ENCODE measurements at places on chromosomes 12 and 14.

GRCh38 chr12:15638231-15638630, 151.0 kb downstream of the EPS8 start:
- no peak for DNase-seq

- DNase-seq: no peak
Measured at GRCh38 chr12:123614531-123614930, 12.6 kb downstream of the DDX55 start.

DNA sequence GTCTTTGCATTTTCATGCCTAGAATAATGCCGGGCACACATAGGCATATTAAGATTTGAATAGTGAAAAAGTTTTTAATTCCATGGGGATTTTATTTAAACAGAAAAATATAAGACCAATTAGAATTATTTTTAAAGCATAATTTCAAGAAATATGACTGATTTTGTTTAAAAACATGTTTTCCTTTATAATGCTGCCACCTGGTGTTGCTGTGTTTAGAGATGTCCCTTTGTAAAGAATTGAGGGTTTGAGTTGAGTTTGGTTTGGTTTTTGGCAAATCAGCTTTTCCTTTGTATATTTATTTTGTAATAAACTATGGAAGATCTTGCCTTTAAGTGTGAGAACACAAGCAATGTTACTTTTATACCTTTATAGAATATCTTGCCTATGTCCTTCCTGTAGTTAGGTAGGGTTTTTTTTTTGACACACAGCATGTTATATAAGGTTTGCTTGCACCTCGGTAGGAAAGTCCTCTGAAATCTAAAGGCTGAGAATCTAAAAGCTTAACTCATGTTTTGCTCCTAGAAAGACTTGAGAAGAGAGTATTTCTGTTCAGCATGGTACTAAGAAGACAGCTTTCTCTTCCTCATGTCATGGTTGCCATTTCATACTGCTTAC, 31.4 kb upstream of the SNAPC1 start:
- no peak for DNase-seq

- DNase-seq: peak; percentile 36
Measured at GRCh38 chr12:95790033-95790916, at the start of gene NTN4. Gene NTN4 (minus strand): TSS chr12:95790764. CDS start chr12:95790309, 455 bp downstream.

DNA sequence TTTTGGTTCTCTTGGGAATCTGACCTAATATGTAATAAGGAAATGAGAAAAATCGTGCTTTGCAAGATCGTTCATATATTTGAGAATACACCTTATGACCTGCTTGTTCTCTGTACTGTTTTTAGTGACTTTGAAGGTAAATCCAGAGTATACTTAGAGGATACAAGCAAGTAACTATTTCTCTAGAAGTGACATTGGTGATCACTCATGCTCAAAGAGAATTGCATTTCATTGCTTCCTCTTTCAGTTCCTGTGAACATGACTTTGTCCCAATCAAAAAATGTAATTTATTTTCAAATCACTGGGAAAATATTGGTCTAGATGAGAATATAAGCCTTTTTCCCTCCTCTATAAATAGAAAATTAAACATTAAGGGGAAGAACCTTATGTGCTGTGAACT, 2.7 kb downstream of the KTN1 start:
- no peak for DNase-seq

GRCh38 chr12:54603173-54603814, 14.8 kb upstream of the PPP1R1A start:
- DNase-seq: no peak

DNA sequence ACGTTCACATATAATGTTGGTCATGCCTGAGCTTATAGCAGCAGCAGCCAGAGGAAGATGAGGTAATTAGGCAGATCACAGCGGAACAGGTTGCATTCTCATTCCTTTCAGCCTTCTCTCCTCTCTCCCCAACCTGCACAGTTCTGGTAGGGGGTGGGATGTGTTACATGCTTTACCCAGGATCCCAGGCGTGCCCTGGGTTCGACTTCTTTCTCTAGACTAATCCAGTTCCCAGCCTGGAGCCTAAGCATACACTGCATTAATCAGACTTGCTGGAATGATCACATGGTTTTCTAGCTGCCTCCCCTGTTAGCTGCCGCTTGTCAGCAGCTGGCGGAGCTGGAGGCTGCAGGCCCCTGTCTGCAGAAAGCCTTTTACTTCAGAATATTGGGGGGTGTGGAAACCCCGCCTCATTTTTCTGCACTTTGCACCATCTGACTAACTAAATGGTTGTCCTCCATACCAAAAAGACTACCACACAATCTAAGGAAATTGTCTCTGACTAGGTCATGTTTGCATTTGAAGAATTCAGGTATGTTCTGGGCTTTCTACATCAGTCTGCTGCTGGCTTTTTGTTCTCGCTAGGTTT, 46.0 kb upstream of the EVL start:
- DNase-seq: no peak

GRCh38 chr12:28149279-28149678, 41.0 kb upstream of the CCDC91 start:
- no peak for DNase-seq

GRCh38 chr14:37791384-37792036, 196.1 kb downstream of the TTC6 start:
- no peak for DNase-seq

GRCh38 chr14:101257551-101257950, 303.7 kb upstream of the DIO3 start:
- DNase-seq: no peak

- DNase-seq: no peak
Measured at GRCh38 chr14:104227806-104228205, 89.4 kb downstream of the KIF26A start.

- no peak for DNase-seq
Measured at GRCh38 chr14:77920312-77920711, 120.4 kb downstream of the ADCK1 start.

DNA sequence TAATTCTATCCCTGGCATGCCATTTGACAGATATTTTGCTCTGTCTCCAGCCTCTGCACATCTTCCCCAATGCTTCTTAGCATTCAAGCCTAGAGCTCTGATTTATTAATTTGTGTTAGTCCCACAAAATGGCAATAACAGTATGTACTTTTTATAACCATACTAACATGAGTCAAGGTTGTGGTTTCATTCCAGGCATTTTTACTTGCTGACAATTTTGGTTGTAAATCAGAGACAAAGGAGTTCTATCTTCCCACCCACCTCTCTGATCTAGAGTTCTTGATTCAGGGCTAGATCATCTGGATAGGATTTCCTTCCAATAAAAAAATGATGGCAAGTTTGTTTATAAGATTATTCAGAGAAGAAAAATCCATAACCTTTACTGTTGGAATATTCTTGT, 18.5 kb upstream of the CISTR start:
- no peak for DNase-seq

DNA sequence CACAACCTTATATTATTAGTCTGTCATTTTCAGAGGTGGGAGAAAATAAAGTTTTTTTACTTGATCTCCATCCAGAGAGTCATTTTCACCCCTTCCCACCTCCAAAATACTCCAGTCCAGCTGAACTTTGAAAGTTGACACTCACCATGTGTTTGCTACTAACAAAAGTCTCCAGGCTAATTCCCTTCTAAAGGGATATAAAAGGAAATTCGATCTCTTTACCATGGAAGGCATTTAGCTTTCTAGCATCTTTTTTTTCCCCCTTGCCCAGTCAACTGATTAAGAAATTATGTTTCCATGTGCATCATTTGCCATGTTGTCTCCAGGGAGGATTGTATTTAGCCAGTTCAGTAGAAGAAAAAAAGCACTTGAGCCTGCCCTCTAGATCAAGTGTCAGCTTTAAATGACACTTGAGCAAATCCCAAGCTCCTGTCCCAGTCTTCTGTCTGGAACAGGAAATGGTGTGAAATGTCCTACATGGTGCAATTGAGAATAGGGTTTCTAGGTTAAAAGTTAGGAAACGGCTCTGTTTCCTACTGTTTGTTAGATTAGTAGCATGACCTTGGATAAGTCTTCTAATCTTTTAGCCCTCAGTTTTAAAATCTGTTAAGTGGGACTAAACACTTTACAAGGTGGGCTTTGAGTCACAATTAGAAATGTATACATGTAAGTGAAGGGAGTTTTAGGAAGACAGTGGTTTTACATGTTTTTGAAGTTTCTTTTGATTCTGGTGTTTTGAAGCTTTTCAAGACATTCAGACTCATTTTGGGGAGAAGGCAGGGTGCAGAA, 67.2 kb downstream of the GNS start:
- DNase-seq: no peak

DNA sequence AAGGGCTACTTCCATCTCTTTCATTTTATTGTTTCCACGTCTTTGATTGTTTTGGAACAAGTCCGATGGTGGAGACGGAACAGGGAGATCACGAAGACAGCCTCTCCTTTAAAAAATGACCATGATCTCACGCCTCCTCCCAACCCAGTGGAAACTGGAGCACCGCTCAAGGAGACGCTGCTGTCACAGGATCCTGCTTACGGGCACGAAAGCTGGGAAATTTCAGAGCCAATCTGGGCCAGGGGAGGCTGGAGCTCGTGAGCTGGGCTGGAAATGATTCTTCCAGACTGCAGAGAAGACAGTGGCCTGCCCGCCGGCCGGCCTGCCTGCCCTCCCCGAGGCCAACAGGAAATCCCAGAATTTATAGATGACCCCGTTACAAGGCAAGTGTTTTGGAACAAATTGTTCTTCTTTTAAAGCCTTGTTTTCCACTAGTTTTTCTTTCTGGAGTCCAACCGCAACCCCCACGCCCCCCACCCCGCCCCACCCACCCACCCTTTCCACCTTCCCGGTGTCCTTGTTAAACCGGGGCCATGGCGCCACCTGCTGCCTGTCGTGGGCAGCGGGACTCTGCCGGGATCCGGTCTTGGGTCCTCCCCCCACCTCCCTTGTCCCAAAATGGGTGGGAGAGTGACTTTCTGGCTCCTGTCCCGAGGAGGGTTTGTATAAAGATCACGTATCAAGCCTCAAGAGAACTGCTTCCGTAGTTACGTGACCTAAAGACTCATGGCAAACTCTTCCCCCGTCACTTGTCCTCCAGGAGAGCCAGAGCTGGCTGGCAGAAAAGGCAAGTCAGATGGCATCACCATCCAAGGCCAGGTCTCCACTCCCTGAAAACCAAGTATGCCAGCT, 40.3 kb downstream of the MAP1LC3B2 start:
- peak; percentile 45 for DNase-seq

GRCh38 chr14:59337141-59337611, 128.0 kb downstream of the GPR135 start:
- DNase-seq: no peak

DNA sequence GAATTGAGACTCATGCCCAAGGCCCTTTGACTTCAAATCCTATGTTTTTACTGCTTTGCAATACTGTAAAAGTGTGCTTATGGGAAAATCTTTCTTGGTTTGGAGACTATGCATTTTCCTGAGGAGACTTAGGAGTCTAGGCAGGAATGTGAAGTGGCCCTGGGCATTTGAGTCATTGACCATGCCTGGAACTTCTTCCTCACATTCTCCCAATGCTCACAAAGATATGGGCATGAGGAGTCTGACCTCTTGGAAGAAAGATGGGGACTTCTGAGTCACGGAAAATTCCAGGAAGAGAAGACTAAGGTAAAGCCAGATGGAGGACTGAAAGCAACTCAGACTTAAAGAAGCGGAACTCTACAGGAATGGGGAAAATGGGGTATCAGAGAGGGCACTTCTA, 38.2 kb upstream of the ZNF641 start:
- no peak for DNase-seq

- no peak for DNase-seq
Measured at GRCh38 chr12:76719171-76720041, 44.5 kb upstream of the ZDHHC17 start.

DNA sequence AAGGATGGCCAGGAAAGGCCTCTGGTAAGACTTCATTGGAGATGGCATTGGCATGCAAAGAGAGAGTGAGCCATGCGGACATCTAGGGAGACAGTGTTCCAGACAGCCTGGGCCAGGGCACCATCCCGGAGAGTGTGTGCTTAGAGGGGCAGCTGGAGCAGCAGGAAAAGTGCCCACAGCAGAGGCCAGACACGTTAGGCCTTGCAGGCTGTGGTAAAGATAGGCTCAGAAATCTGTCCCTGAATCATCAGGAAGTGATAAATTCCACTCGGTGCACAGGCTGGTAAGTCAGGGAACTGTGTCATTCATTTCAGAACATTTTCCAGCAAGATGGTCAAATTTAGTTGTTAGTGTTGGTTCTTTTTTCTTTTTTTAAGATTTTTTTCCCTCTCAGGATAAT, 8.8 kb downstream of the GALNT16 start:
- no peak for DNase-seq

- DNase-seq: no peak
Measured at GRCh38 chr14:47220096-47220495, 455.3 kb downstream of the MDGA2 start.

DNA sequence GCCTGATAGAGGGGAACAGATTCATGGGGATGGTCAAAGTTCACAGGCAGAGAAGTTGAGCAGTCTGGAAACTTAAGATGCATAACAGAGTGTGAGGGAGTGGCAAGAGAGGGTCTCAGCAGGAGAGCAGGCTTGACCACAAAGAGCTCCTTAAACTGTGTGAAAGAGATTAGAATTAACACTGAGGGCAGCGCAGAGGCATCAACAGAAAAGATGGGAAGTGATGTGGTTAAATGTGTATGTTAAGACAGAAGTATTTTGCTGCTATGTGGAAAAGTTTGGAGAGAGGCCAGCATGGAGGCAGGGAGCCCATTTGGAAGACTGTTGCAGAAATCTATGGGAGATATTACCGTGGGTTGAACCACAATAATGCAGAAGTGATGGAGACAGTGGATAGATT, 122.7 kb upstream of the LMNTD1 start:
- no peak for DNase-seq

- DNase-seq: no peak
Measured at GRCh38 chr12:52199294-52199919, 7.6 kb upstream of the KRT80 start.

DNA sequence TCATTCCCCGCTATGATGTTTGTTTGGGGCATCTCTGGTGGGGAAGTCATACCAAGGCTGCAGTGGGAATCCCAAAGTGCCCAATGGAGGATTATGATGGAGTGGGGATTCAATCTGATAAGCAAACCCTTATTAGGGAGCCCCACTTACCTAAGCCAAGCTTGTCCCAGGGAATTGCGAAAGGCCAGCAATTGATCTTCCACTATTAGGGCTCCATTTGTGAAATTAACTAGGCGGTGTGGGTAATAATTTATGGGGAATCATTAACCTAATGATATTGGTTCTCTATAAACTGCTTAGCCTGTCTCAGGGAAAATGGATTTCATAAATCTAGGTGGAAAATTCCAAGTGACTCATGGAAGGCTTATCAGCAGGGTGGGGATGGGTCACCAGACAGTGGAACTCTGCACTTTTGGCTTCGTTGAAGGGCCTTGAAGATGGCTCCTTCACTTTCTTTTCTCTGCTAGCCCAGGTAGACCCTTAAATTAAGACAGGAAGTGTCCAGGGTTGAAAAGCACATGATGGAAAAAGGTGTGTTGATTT, 113.0 kb upstream of the WSCD2 start:
- no peak for DNase-seq

DNA sequence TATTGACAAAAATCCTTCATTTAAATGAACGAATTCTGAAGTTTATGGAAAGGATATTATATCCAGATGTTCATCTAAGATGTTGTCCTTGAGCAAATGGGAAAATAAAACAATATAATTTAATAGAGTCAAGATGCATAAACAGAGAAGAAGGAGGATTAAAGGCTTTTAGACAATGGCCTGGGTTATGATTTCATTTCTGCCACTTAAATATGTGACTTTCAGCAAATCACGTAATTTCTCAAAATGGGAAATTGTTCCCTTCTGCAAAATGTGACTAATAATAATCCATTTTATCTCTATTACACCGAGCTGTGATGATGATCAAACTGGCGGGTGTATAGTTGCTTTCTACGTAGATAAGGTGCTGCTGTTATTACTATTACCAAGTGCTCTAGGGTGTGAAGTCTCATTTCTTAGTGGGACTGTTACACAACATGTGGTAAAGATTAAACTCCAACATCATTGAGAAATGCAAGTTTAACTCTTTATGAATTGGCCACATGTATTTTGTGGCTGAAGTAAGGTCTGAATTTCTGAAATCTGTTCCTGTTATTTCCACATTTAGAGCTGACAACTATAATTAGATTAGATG, 157.0 kb downstream of the MYRFL start:
- no peak for DNase-seq
